Activated T-cell treated with anti-CD3 and anti-CD28 coated beads, Interleukin-2, amount 50 U/mL, for 4 hours (primary cell): ENCODE measurements at places on chromosomes 2 and 18. TPM values are rescaled to one million over a fixed set of nuclear protein-coding genes. Genes with fewer than 3 reads are reported as not detected.

GRCh38 chr2:8119782-8120505 lies 561.9 kb upstream of the ID2 start:
- DNase-seq: no peak

Gene KCNIP3
- not detected for total RNA-seq

- no peak for DNase-seq
Observed at GRCh38 chr2:237306083-237306786, 107.7 kb downstream of the COL6A3 start.

Gene DYNAP
- total RNA-seq: not detected

Gene HOXD8
- total RNA-seq: not detected

Gene CYP20A1
- 27.5 TPM for total RNA-seq

DNA sequence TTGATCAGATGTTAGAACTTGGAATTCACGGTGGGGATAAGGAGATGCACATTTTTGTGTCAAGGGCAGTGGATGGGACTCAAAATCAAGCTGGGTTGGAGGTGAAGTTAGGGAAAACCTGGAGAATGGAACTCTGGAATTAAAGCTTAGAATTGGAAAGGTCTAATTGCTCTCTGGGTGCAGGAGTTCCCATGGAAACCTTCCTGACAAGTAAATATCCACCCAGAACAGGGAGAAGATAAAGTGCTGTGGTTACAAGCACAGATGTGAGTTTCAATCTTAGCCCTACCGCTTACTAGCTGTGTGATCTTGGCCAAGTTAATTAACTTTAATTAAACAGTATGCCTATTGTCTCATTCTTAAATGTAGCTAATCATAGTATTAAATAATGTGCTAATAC lies 71.3 kb upstream of the TCF7L1 start:
- no peak for DNase-seq

Gene RAD51AP2
- not detected for total RNA-seq

DNA sequence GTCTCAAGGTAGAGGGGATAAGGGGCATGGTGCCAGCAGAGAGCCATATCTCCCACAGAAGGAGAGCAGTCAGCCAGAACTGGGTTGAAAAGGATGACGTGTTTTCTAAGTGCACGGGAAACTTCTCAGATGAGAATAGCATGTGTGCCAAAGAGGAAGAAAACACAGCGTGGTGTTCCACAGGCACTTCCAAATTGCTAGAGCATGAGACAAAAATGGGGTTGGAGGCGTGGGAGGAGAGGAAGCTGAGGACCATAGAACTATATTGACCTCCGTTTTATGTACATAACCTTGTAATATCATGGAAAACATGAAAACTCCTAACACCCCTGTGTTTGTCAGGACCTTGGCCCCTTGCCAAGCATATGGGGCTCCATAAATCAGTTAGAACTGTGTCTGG lies 682.7 kb upstream of the RAB6C start:
- no peak for DNase-seq

DNA sequence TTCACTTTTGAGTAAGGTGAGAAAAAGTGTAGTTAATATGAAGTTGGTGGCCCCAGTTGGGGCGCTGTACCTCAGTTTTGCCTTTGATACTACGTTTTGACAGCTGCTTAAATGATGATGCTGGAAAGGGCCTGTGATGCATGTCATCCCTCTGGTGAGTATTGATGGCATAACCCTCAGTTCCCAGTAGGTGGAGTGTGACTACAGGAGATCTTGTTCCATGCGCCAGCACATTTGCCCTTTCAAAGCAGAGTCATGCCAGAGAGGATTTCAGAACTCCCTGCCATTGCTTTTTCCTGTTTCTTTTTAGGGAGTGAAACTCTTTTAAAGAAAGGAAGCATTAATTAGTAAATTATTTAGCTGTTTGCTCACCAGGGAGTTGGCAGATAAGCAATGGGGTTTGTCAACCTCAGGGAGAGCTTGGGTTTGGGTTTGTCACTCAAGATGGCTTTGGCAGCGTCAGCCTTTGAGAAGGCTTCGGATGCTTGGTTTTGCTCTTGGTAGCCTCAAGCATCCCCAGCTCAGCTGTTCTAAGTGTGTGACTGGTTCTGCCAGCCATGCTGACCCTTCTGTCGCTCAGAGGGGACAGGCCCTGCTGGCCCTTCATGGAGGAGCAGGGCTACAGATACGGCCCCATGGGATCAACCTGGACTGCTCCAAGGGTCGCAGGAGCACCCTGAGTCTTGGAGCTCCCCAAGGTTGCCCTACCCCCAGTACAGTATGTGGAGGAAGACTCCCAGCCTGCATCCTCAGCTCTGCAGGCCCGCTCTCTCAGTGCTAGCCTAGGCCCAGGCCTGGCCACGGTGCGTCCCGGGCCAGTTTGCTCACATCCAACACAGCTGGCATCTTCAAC lies 29.1 kb downstream of the ARMC9 start:
- DNase-seq: peak; percentile 17

DNA sequence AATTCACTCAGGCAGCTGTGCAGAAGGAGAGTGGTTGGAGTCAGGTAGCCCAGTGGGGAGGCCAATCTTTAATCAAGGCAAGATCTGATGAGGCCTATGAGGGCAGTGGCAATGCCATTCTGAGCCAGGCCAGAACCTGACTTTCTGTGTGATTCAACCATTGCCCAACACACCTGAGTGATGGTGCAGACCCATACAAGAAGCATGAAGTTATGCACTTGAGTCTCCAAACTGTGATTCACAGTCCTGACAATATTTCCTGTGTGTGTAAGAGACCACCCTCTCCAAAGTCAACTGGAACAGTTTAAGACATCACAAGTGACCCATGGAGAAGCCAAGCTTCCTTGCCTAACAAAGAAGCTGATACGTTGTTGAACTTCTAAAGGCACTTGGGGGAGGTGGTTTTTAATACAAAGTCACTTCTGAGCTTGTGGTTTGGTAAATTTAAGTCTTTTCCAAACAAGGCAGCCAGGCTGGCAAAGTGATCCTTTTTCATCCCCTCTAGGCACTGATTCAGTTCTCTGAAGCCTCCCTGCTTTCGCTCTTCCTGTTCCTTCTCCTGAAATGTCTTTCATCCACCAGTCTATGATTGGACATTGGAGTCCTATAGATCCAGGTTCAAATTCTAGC lies 49.0 kb downstream of the VSNL1 start:
- DNase-seq: no peak
